ENCODE measurements at places on chromosomes 3 and 15.

- DNase-seq: no peak
Observed at GRCh38 chr3:146449613-146450012, 19.7 kb downstream of the PLSCR2 start.

DNA sequence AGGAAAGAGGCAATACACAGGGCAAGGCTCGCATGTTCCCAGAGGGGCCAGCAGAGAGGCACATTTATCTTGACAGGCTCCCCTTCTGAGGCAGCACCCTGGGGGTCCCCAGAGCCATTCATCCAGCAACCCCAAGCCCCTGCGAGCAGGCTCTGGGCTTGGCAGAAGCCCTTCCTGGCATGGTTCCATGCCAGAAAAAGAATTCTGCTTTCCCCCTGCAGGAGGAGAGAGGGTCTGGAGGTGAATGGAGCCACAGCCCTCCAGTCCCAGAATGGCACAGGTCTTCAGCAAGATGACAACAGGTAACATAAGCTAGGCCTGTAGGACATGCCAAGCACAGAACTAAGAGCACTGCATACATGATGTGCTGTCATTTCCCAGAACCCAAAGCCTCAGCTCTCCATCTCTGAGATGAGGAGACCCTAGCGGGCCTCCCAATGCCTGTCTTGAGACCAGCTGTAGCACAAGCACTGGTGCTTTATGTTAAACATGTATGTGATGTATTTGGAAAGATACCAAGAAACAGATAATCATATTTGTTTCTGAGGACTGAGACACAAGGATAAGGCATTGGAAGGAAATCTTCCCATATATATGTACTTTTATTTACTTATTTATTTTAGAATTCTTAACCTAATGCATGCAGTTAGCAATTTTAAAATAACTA lies 121.6 kb downstream of the ALDH1A2 start:
- DNase-seq: no peak

DNA sequence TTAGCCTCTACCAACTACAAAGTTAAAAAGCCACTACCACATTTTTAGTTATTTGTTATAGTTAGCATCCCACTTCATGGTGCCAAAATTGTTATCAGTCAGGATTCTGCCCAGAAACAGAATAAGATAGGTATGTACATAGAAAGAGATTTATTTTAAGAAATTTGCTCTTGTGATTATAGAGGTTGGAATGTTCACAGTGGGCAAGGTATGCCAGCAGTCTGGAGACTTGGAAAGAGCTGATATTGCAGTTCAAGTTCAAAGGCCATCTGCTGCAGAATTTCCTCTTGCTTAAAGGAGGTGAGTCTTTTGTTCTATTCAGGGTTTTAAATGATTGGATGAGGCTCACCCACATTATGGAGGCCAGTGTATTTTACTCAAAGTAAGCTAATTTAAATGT lies 143.8 kb upstream of the POU1F1 start:
- no peak for DNase-seq

- DNase-seq: peak; percentile 71
Observed at GRCh38 chr3:5053021-5053831, 68.9 kb upstream of the ARL8B start.

DNA sequence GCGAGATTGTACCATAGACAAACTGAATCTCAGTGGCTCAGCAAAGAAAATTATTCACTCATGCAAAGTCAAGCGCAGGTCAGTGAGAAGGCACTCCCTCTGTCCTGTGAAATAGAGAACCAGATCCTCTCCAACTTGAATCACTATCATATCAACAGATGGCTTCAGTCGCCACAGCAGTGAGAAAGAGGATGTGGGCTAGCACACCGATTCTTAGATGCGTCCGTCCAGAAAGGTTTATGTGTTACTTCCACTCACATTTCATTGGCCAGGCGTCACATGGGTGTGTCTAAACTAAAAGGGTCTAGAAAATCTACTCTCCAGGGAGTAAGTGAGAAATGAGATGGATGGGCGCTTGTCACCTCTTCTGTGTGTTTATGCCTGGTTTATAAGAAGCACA lies 141.6 kb upstream of the KBTBD8 start:
- DNase-seq: no peak

- no peak for DNase-seq
Observed at GRCh38 chr3:124586126-124587052, 143.9 kb upstream of the UMPS start.

GRCh38 chr15:100372739-100373119 lies 31.0 kb upstream of the ADAMTS17 start:
- DNase-seq: no peak

DNA sequence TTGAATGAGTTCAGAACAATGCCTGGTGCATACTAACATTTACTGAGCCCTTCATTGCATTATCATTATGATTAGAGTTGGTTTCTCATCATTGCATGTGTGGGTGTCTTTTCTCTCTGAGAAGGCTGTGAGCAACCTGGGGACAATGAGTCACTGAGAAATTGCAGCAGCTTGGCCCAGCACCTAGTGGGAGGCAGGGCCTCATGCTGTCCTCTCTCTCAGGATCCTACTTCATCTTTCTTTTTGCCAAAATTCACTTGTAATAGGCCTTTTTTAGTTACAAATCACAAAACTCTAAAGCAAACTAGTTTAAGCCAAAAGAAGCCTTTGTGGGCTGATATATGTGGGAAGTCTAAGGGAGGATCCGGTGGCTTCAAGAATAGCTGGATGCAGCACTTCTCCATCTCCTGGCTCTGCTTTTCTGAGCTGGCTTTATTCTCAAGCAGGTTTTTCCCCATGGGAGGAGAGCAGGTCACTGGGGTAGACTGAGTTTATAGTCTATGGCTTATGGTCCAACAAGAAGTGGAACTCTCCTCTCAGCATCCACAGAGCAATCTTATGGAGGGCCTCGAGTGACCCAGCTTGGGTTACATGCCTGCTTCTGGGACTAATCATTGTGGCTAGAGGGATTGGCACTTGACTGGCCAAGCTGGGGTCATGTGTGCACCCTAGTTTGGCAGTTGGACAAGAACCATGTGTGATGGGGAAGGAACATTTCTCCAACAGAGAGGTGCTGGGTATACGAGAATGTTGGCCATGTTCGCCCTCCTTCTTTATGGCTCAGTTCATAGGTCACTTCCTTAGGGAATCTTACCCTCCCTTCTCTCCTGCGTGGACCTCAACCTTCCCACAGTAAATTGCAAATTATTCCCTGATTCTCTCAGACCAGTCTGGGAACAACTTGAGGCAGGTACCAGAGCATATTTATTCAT lies 8.7 kb upstream of the CAMK1 start:
- peak; percentile 48 for DNase-seq

DNA sequence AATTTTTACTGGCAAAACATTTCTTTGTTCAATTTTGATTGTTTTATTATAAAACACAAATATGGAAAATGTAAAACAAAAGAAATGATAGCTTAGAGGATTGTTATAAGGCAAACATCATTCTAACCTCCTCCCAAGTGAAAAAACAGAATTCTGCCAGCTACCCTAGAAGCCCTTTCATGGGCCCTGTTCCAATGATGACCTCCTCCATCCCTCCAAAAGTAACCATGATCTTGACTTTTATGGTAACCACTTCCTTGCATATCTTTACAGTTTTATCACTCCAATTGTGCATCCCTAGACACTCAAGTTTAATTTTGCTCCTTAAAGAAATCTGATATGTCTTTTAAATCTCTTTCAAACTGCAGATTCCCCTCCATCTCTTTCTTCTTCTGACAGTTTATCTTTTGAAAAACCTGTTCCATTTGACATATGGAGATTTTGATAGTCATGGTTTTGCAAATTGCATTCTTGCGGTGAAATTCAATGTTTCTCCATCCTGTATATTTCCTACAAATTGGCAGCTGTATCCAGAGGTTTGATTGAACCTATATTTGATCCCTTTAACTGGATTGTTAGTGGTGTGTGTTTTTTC lies 27.0 kb upstream of the TNFAIP8L3 start:
- peak; percentile 53 for DNase-seq

DNA sequence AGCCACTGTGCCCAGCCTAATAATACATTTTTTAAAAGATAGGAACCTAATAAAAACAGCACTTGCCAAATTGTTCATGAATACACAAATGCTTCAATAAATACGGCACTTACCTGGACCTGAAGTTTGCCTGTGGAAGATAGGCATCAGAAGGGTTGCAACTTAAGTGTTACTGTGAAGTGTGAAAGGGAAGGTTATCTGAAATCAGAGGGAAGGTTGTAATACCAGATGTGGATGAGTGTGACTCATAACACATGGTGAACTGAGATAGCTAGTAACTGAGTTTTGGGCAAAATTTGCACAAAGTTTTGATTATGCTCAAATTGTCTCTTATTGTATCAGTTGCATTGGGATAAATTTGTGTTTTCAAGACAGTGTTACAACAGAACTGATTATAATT lies 68.0 kb downstream of the ATP11B start:
- DNase-seq: no peak

DNA sequence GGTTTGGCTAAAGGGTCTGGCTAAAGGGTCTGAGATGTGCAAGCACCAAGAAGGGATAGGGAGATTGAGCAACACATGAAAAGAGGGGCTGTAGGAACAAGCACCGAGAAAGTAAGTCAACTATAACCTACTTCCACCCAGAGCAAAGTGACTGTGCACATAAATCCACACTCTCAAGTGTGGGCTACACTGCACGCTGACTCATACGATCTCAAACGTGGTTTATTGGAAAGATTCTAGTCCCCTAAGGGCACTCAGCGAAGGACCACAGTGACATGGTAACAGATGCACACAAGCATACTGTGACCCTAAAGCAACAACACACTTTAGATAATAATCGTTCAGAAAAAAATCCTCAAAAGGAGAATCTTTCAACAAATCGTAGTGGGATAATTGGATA lies 48.0 kb downstream of the EHHADH start:
- DNase-seq: no peak

- DNase-seq: peak; percentile 1
Observed at GRCh38 chr3:103295974-103296570, 861.3 kb downstream of the ZPLD1 start.

DNA sequence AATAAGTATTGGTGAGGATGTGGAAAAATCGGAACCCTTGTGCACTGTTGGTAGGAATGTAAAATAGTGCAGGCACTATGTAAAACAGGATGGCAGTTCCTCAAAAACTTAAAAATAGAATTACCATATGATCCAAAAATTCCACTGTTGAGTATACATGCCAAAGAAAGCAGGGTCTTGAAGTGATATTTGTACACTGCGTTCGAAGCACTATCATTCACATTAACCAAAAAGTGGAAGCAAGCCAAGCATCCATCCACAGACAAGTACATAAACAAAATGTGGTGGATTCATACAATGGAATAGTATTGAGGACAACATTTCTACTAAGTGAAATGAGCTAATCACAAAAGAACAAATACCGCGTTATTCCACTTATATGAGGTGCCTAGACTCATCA lies 200.7 kb downstream of the TJP1 start:
- peak; percentile 7 for DNase-seq

GRCh38 chr3:143436231-143436930 lies 316.8 kb downstream of the CHST2 start:
- peak; percentile 33 for DNase-seq

- no peak for DNase-seq
Observed at GRCh38 chr15:50556642-50557371, 10.3 kb upstream of the USP50 start.

- no peak for DNase-seq
Observed at GRCh38 chr3:64031540-64032508, 8.5 kb upstream of the PSMD6 start.

DNA sequence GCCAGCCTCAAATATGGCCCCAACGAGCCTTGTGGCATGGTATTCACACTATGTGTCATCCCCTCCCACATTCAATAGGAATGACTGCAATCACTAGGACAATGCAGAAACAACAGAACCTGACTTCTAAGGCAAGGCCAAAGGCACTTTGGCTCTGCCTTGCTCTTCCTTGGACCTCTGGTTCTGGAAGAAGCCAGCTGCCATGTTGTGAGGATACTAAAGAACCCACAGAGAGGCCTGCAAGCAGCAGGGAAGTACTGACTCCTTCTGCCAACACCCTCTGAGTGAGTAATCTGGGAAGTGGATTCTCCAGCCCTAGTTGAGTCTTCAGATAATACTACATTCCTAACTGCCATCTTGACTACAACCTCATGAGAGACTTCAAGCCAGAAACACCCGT lies 64.7 kb downstream of the ADAMTS9 start:
- no peak for DNase-seq

GRCh38 chr3:43522727-43523362 lies 99.0 kb downstream of the ANO10 start:
- peak; percentile 20 for DNase-seq

- DNase-seq: no peak
Observed at GRCh38 chr3:138355071-138355470, 6.7 kb downstream of the MRAS start.

GRCh38 chr3:151895478-151896241 lies 22.2 kb downstream of the SUCNR1 start:
- no peak for DNase-seq

GRCh38 chr15:69098771-69099170 lies 61.7 kb upstream of the GLCE start:
- DNase-seq: no peak

GRCh38 chr15:55742498-55742926 lies 440 bp downstream of the PRTG start:
- peak; percentile 33 for DNase-seq
